ENCODE measurements at places on chromosomes 5 and 9.

DNA sequence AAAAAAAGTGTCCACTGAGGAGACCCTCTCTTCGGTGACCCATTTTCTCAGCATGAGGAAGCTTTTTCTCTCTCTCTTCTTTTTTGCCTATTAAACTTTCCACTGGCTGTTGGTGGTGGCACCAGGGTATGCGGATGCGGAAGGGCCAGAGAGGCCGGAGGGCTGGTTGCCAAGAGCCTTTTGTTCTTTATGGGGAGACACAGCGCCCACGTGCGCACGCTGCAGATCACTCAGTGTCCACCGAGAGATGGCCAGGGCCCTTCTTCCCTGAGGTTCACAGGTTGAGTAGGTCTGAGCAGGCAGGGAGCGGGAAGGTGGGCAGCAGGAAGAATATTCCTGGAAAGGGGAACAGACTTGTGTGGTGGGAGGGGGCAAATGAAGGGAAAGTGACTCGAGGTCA, 69.1 kb downstream of the STK10 start:
- DNase-seq, result no peak

DNA sequence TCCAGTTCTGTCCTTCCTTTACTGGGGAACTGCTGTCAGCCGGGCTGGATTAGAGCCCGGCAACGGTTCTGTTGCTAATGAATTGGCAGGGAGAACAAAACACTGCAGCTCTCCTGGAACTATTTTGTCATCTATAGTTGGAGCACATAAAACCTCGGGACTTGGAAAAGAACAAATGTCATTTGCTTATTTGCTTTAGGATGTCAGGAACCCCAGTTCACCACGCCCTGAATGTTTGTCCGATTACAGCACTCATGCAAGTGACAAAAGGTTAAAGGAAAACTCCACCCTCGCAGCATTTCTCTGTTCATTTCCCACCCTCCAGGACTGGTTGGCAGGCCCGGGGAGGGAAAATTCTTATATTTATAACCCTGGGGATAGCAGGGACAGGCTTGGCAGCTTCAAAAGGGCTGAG, 66.4 kb upstream of the PLPP1 start:
- no peak for DNase-seq

DNA sequence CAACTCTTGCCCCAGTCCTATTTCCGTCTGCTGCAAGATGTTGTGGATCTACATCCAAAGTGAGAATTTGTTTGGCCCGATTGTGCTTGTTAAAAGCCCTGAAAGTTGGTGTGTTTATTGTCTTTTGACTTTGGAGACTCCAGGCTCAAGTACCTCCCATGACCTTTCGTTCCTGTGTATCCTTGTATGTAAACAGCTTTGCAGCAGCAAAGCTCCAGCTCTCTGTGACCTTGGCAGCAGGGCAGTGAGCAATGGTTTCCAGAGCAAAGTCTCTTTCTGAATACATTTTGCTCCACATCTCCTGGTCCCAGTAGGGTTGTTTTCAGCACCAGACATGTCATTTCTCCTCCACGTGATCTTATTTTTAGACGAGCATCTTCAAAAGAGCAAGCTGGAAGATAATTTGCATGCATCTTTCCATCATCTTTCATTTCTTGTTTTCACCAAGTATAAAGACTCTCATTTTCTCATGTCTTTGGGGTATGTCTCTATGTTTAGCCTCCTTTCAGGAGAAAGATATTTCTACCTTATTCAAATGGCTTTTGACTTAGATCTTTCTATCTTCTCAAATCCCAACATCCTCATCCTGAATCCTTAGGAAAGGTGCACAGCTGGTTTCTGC, 68.1 kb upstream of the ERCC6L2 start:
- no peak for DNase-seq

DNA sequence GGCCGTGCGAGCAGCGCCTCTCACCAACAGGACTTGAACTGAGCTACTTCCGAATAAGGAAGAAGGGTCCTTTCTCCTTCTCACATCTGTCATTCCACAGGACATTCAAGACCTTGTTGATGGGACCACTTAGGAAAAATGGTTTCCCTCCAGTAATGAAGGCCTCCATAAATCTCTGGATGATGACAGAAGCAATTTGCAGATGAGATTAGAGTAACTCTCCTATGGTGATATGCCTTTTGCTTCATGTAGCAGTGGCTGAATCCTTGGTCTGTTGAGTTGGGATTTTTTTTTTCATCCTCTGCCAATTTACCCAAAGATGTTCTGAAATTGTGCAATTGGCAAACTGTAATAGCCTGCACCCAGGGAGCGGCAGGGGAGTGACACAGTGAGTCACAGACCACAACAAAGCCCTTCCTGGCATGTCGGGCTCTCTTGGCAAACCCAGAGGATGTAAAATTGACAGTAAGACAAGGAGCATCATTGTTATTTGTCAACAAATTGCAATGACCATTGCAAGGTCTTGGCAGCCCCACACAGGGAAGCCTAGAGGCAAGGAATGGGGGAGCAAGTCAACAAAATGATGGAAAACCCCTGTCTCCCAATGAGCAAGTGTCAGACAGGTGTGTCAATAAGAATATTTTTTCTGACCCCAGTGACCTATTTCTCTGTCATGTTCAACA, 275.9 kb downstream of the ACTL7B start:
- no peak for DNase-seq

GRCh38 chr9:37281541-37281940, 141.0 kb upstream of the GRHPR start:
- no peak for DNase-seq

DNA sequence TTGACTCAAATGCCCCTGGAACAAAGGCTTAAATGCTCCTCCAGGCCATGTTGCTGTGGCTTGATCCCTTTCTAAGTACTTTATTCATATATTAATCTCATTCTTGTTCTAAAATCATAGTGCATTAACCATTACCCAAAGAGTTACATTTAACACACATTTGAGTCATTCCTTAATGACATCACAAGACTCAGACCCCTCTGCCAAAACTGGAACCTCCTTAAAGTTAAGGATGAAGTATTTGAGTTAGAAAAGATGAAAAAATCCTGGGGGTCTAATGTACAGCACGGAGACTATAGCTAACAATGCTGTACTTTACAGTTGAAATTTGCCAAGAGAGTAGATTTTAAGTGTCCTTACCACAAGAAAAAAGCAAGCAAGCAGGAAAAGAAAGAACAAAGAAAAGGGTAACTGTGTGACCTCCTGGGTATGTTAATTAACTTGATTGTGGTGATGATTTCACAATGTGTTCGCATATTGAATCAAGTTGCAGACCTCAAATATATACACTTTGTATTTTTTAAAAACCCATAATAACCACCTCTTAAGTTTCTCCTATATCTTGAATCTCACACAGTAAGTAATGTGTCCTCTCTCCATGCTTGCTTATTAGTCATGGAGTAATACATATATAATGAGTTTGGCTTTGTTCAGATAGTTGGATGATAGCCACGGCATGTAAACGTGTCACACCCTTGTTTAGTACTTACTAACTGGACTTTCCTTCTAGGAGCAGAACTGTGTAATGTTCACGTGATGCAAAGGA, 376.9 kb downstream of the SEMA5A start:
- DNase-seq, result no peak

DNA sequence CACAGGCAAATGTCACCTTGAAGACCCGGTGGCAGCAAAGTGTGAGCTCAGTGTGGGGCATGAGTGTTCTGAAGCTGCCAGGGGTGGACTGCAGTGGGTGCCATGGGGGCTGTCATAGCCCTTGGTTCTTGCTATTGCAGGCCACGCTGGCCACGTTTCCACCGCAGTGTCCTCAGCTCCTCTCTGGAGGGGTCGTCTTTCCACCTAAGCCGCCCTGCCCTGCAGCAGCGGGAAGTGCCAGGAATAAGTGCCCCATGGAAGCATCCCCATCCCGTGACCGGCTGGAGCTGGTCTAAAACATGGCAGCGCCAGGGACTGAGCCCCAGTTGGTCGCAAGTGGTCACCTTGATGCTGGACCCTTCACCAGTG, 6.9 kb downstream of the OBP2B start:
- DNase-seq, result no peak

- DNase-seq, result no peak
These were observed 30.2 kb upstream of the FUBP3 start for GRCh38 chr9:130549093-130549735.

GRCh38 chr9:31471010-31471409, 913.4 kb upstream of the ACO1 start:
- DNase-seq, result no peak

- no peak for DNase-seq
These were observed 17.8 kb upstream of the SLCO4C1 start for GRCh38 chr5:102313912-102314311.

DNA sequence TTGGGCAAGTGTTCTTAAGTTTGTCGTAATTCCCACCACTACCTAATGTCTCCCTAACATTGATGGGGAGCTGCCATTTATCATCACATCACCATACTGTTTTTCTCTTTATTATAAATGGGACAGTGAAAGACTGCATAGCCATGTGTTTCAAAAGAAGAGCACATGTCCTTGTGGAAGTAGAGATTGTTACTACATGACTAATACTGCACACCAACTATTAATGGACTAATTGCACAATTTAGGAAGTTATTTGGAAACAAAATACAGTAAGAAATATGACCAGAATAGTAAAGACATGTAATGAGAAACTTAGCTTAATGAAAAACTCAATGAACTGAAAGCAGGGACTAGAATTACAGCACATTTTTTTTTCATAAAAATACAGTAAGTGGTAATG, 12.0 kb upstream of the ELOVL7 start:
- DNase-seq, result no peak

DNA sequence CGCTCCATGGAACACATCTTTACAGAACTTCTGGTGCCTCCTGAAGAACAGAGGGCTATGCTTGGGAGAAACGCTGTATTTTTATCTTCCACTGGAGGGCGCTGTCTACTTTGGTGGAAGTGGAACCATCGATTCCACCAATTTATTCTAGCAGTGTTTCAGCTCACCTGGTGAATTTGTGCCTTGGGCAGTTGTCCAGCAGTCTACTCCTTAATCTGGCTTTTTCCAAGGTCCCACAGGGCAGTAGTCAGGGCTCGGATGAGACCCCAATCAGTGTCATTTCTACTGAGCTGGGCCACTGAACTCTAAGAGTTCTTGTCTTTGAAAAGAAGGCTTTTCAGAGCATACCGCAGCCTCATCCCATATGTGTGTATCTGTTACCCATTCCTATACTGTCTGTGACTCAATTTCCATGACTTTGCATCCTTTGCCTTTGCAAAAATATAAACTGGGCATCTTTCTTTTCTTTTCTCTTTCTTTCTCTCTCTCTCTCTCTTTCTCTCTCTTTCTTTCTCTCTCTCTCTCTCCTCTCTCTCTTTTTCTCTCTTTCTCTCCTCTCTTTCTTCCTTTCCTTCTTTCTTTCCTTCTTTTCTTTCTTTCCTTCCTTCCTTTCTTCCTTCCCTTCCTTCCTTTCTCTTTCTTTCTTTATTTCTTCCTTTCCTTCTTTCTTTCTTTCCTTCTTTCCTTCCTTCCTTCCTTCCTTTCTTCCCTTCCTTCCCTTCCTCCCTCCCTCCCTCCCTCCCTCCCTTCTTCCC, 138.4 kb upstream of the ZNF618 start:
- DNase-seq, result no peak

DNA sequence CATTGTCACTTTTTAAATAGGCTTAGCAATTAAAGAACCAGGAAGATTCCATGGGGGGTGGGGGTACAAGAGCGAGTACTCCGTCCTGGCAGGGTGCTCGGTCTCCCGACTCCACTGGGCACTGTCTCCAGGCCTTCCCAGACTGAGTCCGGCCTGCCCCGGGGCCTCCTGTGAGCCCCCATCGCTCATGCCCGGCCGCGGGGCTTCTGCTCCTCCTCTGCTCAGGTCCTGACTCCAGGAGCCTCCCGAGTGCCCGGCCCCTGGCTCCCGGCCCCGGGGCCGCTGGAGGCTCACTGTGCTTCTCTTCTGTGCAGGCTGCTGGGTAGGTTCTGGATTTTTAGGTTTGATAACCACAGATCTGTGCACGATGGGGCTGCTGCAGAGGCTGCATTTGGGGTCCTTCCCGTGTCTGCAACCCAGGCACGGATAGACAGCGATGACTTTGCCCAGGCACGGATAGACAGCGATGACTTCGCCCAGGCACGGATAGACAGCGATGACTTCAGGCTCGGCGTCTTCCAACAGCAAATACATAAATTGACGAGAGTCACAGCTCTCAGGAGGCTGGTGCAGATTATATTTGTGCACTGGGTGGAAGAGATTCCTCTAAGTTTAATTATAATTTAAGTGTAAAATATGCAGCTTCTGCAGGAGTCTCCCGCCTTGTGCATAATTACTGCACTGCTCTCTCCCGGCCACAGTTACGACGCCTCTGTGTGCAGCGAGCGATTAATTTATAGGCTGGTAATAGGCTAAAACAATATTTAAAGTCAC, 74.8 kb upstream of the RXRA start:
- no peak for DNase-seq

DNA sequence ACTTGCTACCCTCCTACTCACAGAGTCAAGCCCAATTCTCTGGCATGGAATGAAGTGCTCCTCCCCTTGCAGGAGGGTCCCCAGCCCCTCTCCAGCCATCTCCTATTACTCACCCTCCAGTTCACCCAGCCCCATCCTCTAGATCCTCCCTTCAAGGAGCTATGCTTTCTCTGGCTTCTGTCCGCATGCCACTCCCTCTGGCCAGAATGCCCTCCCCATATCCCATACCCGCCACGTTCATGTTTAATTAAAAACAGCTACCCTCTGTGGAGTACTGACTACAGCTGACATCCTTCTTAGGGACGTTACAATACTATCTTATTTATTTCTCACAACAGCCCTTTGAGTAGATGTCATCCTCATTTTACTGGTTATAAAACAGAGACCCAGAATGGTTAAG, 3.0 kb downstream of the F2R start:
- no peak for DNase-seq

- no peak for DNase-seq
These were observed 496.8 kb downstream of the MAT2B start for GRCh38 chr5:164002214-164002613.

GRCh38 chr9:89919171-89919681, 314.4 kb downstream of the GADD45G start:
- no peak for DNase-seq

DNA sequence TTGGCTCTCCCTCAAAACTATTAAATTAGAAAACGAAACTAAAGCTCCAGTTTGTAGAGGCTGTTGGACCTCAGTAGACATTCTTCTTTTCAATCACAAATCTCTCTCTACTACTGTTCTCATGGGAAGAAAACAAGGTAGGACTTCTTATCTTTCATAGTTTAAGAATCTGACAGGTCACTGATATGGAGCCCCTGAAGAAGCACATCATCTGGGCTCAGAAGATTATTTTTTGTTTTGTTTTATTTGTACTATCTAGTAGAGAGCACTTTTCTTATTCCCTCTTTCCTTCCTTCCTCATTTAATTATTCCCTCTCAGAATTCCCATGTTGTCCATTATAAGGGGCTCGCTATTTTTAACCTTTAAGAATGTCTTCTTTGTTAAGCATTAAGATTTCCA, 26.3 kb downstream of the STARD4 start:
- no peak for DNase-seq

GRCh38 chr5:21711866-21712758, 1141.0 kb downstream of the CDH12 start:
- no peak for DNase-seq

All from chondrocyte (in vitro differentiated cells).